ENCODE measurements at places on chromosomes 4 and X.

GRCh38 chrX:103783196-103783595, 6.6 kb downstream of the PLP1 start:
- no peak for DNase-seq

DNA sequence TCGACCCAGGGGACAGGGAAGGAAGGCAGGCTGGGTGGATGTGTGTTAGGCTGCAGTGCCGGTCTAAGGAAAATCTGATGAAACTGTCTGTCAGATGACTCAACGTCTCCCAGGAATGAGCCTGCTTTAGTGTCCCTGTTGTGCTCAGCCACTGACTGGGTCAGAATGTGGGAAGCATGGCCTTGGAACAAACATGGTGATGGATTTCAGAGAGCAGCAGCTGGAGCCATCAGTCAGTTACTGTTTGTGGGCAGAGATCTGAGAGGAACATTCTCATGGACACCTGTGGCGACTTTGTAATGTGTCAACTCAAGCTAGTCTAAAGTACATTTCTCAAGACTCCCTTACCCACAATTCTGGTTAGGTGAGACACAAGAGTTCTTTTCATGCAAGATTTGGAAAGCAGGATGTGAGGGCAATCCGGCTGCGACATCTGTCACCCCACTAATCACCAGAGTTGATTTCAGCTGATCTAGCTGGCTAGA, 63.2 kb downstream of the ANAPC10 start:
- no peak for DNase-seq

GRCh38 chrX:16457239-16457638, 192.7 kb upstream of the S100G start:
- no peak for DNase-seq

GRCh38 chr4:21451032-21451431, 497.5 kb downstream of the KCNIP4 start:
- no peak for DNase-seq

DNA sequence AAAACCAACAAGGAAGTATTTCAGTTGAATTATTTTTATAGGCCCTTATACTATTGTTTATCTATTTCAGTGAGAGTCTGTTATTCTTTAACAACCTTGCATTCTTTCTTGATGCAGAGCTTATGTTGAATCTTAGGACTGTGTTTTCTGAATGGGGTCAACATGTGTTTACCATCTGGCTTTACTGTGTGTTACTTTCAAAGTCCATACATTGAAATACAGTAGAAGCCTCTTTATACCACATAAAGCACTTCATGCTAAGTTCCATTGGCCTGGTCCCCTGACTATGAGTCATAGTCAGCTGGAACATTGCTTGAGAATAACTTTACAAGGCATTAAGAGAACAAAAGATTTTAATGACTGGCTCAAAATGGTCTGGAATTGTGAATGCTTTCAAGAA, 152.6 kb downstream of the GASK1B start:
- no peak for DNase-seq

DNA sequence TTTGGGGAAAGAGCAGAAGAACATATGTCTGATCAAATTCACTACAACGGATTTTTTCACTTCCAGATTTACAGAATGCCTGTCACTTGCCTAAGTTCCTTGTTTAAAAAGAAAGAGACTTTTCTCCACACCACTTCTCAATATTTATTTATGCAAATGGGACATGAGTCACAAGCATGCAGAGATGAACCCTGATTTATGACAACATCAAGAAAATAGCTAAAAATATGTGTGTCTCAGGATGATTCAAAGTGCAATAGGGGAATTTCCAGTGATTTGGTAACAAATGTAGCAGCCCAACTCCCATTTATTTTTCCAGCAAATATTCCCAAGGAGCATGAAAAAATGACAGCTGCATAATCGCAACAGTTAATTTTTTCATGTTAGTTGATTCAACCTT, 180.4 kb upstream of the FAT1 start:
- no peak for DNase-seq
